ENCODE measurements at places on chromosomes 13 and 19.

DNA sequence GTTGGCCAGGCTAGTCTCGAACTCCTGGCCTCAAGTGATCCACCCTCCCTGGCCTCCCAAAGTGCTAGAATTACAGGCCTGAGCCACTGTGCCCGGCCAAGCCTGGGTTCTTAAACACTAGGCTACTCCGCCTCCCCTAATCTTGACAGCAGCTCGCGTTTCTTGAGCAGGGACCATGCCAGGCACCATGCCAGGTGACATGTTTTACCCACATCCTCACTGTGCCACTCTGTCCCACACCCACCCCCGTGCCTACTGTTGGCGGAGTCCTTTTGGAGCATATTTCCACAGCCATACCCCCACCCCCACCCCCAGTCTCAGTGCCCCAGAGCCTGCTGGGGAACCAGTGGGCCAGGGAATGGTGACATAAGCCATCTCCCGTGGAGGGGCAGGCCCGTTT, 98.8 kb downstream of the DPF1 start:
- no peak for DNase-seq

DNA sequence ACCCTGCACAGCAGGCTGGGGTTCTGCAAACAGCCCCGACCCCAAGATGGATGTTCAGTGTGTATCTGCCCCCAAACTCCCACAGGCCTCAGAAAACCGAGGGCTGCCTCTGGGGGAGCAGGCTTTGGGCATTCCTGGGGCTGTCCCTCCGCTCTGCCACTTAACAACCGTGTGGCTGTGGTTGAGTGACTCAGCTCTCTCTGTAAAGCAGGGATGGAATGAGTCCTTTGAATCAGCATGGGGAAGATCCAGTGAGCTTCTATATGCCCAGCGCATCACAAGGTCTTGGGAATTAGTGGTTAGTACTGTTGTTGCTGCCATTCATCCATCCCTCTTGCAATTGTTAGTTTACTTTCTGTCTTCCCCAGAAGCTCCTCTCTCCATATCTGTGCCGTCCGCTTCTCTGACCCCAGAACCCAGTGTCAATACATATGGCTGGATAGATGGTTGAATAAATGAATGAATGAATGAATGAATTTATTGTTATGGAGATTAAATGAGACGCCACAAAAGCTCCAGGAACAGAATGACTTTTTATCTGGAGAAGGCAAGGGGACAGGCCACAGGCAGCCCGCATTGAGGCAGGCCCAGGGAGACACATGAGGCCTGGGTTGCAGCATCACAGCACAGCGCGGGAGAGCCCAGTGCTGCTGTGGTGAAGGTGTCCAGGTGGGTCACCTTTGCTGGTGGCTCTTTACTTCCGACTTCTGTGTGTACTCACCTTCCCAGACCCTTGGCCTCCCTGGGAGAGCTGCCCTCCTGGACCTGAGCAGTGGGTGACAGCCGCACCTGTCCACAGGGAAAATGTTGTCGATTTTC, 89.2 kb downstream of the RGCC start:
- no peak for DNase-seq

DNA sequence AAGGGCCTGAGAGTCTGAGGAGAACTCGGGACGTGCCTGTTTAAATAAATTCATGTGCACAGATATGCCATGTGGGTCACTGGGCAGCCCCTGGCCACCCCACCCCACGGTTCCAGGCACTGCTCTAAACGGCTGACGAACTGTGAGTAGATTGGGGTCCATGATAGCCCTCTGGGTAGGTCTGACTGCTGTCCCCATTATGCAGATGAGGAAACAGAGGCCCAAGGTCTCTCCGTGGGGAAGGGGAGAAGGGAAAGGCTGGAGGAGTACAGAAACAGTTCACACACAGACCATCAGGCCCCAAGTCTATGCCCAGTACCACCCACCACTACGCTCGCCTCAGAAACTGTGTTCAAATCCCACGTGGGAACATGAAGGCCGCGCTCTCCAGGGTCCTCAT, 14.1 kb downstream of the ZNF787 start:
- DNase-seq: no peak

DNA sequence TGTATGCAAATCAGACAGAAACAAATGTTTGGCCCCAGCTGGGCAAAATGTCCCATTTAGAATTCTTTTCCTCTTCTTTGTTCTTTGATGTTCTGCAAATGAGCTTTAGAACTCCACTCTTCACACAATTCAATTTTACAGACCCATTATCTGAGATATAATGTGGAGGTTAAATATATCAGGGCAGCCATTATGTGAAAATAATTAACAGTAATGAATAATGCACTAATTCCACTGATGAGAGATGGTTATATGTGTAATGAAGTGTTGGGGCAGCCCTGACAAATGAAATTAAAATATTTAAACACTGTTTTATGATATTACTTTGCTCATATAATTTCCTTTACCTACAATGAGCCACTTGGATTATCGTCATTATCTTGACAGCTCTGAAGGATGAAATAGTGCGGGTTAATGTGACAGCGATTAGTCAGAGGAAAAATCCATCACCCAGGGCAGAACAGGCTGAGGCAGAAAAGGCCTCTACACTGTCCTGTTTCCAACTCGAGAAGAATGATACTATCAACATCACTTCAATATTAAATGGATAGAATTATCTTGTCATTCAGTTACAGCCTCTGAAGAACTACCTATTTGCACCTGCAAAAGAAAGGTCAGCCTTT, 321.1 kb downstream of the RBM26 start:
- no peak for DNase-seq

DNA sequence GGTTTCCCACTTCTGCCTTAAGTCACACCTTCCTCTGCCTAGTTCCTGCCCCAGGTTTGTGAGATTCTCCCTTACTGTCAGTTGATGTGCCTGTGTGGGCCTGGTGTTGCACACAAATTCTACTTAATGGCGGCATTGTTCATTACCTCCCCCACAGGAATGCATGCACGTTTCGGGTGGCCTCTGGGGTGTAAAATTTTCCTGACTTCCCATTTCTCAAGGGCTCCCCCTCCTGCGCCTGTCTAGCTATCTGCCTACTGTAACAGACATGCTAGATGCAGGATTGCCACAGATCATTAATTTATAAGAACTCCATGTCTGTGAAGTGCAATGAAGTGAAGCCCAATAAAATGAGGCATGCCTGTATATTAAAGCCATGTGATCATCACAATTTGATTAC, 1466.3 kb downstream of the PCDH9 start:
- DNase-seq: no peak

GRCh38 chr19:4032436-4032835, 24.9 kb downstream of the PIAS4 start:
- DNase-seq: no peak

DNA sequence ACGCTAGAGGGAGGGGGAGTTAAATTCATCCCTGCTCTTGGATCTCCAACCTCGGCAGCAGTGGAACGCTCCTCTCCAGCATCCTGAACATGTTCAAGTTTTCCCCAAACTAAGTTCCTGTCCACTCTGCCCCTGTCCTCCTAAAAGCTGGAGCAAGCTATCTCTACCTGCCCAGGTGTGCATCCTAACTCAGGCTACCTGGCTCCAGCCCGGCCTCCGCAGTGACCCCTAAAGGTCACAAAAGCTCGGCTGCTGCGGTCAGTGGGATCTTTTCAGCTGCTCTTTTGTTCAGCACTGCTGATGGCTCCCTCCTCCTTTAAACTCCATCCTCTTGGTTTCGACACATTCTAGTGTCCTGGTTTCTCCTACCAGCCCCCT, 1.4 kb downstream of the DCUN1D2 start:
- DNase-seq: no peak

GRCh38 chr13:113895436-113895835, 31.6 kb upstream of the GAS6 start:
- no peak for DNase-seq

GRCh38 chr19:34471906-34472700, 9.5 kb upstream of the WTIP start:
- DNase-seq: no peak

GRCh38 chr19:29550896-29551295, 25.1 kb downstream of the VSTM2B start:
- DNase-seq: no peak

DNA sequence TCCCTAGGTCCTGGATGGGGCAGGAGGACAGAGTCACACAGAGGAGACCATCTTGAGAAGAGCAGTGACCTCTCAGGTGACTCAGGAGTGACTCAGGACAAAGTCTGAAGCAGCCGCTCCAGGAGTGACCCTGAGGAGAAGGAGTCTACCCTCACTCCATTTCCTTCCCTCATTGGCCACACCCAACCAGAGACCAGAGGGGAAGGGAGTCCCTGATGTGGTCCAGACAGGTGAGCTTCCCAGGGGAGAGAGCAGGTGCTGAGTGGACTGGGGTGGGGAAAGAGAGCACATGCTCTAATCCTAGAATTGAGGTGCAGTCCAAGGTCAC, 75.5 kb upstream of the MEDAG start:
- no peak for DNase-seq

GRCh38 chr19:591099-591958, 1.6 kb downstream of the HCN2 start:
- DNase-seq: no peak

DNA sequence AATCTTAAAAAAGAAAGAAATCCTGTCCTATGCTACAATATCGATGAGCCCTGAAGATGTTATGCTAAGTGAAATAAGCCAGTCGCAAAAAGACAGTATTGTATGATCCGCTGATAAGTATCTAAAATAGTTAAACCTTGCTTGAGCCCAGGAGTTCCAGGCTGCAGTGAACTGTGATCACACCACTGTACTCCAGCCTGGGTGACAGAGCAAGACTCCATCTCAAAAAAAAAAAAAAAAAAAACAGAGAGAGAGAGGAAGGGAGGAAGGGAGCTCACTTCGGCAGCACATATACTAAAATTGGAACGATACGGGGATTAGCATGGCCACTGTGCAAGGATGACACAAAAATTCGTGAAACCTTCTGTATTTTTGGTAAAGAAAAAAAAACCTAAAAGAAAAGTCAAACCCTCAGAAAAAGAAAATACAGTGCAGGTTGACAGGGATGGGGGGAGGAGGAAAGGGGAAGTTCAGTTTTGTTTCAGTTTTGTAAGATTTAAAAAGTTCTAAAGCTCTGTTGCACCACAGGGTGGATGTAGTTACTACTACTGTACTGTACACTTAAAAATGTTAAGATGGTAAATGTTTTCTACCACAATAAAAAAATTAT, 8.4 kb downstream of the CLASRP start:
- DNase-seq: no peak

GRCh38 chr13:40585911-40586471, 80.5 kb downstream of the FOXO1 start:
- DNase-seq: no peak

GRCh38 chr13:22061806-22062391, 391.0 kb downstream of the FGF9 start:
- DNase-seq: no peak

GRCh38 chr19:4983346-4984105, 14.6 kb downstream of the KDM4B start:
- DNase-seq: no peak

- no peak for DNase-seq
Observed at GRCh38 chr13:96020931-96021330, 32.3 kb downstream of the UGGT2 start.

DNA sequence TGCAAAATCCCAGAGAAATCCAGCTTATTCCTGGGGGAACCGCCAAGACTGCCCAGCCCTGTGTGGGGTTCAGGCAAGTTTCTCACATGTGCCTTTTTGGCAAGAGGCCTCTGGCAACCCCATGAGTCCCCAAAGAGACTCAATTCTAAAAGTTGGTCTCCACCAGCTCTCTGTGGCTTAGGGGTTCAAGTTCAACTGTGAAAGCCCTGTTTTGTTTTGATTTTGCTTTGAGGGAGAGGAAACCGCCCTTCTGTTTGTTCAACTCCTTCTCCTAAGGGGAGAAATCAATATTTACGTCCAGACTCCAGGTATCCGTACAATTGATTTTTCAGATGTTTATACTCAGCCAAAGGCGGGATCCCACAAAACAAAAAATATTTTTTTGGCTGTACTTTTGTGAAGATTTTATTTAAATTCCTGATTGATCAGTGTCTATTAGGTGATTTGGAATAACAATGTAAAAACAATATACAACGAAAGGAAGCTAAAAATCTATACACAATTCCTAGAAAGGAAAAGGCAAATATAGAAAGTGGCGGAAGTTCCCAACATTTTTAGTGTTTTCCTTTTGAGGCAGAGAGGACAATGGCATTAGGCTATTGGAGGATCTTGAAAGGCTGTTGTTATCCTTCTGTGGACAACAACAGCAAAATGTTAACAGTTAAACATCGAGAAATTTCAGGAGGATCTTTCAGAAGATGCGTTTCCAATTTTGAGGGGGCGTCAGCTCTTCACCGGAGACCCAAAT, 583 bp upstream of the LDLR start:
- DNase-seq: no peak

- no peak for DNase-seq
Observed at GRCh38 chr13:70375718-70376117, 267.5 kb upstream of the KLHL1 start.

GRCh38 chr13:20168396-20168795, 7.5 kb upstream of the GJA3 start:
- DNase-seq: no peak

- no peak for DNase-seq
Observed at GRCh38 chr19:13262450-13262849, 112.2 kb downstream of the IER2 start.

GRCh38 chr13:40622761-40623160, 43.7 kb downstream of the FOXO1 start:
- DNase-seq: no peak

DNA sequence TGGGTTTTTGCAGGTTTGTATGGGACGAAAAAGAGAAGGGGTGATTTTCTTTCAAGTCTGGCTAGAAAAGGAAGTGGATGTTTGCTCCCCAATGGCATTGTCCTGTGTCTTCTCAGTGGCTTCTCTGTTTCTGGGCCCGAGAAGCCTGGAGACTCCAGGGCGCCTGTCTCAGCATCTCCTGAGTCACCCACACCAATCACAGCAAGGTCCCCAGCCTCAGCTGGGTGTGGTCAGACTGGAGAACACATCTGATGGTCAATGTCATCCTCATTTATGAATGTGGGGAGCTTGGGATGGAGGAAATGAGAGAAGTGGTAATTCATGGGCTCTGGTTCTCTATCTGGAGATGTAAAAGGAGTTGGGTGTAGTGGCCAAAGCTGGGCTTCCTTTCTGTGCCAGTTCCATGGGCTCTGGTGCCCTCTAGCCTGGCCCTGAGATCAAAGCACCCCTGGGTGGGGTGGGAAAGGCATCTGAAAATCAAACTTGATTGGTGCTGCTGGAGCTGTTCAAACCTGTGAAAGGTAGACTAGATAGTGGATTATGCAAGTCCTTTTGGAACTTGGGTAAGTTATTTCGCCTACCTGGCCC, 13.4 kb downstream of the RASL11A start:
- no peak for DNase-seq

GRCh38 chr19:6412061-6412446, 12.6 kb downstream of the KHSRP start:
- no peak for DNase-seq

- DNase-seq: no peak
Observed at GRCh38 chr19:28737021-28737895, 475.7 kb downstream of the UQCRFS1 start.

- DNase-seq: no peak
Observed at GRCh38 chr13:110368408-110368807, 61.3 kb downstream of the COL4A2 start.

All from effector CD4-positive, alpha-beta T cell (primary cell).